Kidney tubule cell (primary cell): ENCODE measurements at places on chromosomes 13 and 19.

- no peak for DNase-seq
Measured at GRCh38 chr13:51331354-51331861, 8.1 kb upstream of the SERPINE3 start.

DNA sequence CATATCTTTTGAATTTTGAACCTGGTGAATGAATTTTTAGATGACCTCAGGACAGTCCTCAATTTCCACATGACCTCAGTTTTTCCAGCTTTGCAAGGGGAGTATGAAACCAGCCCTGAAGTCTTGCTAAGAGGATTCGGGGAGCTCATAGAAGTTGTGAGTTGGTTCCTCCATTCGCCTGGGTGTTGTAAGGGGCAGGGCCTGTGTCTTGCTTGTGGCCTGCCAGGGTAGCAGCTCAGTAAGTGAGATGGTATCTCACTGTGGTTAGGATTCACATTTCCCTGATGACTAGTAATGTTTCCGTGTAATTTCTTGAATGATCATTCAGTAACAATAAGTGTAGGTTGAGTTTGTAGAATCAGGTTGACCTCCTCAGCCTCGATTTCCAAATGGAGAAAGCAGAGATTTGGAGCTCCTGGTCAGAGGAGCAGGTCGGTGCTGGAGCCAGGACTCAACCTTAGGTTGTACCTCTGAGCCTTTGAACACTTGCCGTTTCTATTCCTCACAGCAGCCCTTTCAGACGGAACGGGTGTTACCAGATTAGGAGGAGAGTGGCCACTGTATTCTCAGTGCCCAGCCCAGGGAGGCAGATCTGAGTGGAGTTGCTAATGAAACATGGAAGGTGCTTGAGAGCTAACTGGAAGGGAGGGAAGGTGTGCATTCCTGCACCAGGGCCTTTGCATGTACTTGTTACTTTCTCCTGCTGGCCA, 14.6 kb downstream of the NACC1 start:
- DNase-seq: peak; percentile 33

- no peak for DNase-seq
Measured at GRCh38 chr13:109782066-109782822, 4.1 kb downstream of the IRS2 start.

DNA sequence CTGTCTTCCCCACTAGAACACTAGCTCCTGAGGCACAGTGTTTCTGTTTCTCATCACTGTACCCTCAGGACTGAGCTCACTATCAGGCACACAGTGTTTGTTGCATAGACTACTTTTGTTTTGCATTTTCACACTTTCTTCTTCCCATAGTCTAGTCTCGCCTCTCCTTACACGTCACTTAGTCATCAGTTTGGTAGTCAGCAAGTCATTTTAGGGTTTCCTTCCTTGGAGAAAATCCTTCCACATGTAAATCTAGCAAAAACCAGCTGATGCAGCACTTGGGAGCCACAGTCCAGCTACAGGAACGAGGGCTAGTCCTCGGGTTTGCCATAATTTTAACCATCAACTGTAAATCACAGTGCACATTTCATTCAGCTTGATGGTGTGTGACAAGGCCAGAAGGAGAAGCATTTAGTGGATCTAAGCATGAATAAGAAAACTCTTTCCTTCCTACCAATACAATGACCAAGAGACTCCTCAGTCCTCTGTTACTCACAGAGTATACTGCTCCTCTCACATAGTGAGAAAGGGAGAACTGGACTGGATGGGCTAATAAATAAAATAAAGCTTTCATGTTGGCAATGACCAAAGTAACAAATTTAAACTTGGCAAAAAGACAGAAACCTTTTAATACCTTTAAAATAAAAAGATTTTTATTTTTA, 221.0 kb downstream of the KLF12 start:
- DNase-seq: peak; percentile 67

- DNase-seq: no peak
Measured at GRCh38 chr13:27279506-27279905, 8.9 kb downstream of the RASL11A start.

DNA sequence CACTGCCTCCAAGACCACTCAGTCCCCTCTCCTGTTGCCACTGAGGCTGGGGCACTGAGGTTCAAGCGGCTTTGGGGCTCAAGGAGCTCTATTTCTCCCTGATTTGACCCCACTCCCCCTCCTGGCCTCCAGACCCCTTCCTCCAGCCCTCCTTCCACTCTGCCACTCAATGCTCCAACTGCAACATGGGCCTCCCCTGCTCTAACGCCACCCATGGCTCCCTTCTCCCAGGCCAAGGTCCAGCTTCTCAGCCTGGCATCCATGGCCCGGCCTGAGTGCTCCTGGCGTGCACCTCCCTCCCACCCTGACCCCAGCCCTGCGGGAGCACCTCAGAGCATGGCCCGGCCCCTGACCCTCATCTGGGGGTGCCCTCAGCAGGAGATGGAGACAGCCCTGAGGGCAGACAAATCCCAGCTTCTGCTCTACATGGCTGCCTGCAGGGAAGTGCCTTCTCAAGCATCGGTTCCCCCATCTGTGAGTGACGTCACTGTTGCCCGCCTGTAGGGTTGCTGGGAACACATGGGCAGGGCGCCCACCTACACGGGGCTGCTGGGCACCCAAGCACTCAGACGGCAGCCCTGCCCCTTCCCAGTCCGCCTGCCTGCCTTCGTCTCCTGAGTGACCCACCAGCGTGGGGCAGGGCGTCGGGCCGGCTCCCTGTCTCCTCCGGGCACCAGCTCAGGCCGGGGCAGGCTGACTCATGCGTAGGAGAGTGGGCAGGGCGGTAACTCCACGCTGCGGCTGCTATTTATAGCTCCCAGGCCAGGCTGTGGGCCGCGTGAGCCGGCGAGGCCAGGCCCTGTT, 1.6 kb upstream of the DIRAS1 start:
- peak; percentile 77 for DNase-seq

DNA sequence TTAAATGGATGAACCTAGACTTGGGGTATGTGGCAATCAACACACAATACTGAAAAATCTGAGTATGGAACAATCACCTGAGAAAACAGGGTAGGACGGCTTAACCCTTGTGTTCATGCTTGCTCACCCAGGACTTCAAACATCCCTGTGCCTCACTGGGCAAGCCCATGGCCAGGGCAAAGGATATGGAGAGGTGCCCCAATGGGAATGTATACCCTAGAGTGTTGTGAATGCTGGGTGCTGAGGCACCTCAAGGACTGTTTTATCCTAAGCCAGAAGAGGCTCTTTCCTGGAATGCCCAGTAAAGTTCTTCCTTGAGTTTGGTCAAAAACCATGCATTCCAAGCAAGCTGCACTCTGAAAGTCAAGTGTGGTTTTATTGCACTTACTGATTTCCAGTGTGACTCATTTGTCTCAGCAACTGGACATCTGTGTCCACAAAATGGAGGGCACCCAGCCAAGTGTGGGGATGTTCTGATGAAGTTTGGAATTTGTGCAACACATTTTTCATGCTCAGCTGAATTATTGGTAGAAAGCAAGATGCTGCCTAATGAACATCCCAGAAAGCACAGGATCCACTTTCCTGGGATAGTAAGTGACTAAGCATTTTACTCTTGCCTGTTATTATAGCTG, 531.3 kb downstream of the RFC3 start:
- peak; percentile 95 for DNase-seq

- DNase-seq: no peak
Measured at GRCh38 chr19:27776524-27776923, 1436.4 kb downstream of the UQCRFS1 start.

DNA sequence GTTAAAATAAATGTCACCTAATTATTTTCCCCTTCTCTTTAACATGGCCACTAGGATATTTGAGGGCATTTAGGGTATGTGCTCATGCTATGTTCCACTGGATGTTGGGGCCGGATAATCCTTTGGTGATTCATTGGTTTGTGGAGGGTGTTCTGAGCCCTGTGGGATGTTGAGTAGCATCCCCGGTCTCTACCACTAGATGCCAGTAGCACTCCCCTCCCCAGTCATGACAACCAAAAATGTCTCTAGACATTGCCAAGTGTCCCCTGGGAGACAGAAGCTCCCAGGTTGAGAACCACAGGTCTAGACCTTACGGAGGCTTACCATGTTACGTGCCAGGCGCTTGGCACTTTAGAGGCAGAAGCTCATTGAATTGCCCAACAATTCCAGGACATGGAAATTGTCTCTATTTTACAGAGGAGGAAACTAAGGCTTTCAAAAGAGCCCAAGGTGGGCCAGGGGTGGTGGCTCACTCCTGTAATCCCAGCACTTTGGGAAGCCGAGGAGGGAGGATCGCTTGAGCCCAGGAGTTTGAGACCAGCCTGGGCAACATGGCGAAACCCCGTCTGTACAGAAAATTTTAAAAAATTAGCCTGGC, 14.1 kb downstream of the SHANK1 start:
- DNase-seq: peak; percentile 74

DNA sequence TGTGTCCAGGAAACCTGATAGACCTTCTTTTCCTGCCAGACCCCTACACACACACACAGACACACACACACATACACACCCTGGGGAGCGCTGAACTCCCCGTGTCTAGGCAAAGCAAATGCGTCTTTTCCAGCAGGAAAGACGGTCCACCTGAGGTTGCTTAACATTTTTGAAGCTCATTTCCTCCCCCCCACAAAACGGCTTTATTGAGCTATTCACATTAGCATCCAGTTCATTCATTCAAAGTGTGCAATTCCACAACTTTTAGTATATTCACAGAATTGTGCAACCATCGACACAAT, 3.4 kb downstream of the GSX1 start:
- no peak for DNase-seq

DNA sequence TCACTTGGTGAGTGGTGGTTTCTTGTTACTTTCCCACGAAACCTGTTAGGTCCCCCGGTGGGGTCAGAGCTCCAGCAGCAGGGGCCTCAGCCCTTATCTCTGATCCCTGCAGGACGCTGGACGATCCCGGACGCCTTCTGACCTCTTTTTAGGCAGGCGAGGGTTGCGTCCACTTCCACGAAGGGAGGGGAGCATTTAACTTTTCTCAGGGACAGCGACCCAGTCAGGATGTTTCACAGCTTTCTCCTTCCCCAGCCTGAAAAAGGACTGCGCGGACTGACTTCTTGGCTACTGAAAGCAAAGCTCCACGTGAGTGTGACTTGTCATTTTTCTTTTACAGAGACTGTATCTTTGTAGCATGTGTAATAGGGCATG, 692 bp downstream of the ZNF234 start:
- DNase-seq: peak; percentile 11

- peak; percentile 33 for DNase-seq
Measured at GRCh38 chr13:37481011-37481884, 117.3 kb downstream of the POSTN start.

- DNase-seq: no peak
Measured at GRCh38 chr13:20156702-20157101, 4.2 kb downstream of the GJA3 start.

GRCh38 chr13:20209948-20210347, 17.2 kb upstream of the GJB2 start:
- DNase-seq: no peak

- no peak for DNase-seq
Measured at GRCh38 chr13:101308247-101309013, 107.9 kb downstream of the NALCN start.

DNA sequence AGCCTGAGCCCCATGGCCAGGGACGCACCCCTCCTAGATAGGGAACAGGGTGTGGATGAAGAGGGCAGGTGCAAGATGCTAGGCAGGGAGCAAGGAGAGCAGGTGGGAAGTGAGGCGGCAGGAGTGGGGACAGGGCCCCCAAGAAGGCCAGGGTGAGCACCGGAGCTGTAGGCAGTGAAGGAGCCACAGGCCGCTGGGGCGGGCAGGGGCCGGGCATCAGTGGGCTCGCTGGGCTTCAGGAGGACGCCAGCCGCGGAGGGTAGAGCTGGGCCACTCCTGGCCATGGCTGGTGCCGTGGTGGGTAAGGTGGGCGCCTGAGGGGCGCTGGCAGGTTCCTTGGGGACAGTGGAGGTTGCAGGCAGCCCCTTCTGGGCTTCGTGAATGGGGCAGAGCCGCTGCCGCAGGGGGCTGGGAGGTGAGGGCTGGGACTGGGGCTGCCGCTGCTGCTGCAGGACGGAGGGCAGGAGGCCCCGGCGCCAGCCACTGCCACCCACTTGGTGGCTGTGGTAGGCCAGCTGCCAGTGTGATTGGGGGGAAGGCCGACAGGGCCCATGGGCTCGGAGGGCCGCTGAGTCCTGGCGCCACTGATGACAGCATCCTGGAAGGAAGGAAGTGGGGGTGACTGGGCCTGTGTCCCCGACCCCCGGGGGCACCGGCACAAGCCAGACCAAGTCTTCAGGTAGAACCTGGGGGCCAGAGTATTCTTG, 2.1 kb downstream of the NKPD1 start:
- DNase-seq: no peak

DNA sequence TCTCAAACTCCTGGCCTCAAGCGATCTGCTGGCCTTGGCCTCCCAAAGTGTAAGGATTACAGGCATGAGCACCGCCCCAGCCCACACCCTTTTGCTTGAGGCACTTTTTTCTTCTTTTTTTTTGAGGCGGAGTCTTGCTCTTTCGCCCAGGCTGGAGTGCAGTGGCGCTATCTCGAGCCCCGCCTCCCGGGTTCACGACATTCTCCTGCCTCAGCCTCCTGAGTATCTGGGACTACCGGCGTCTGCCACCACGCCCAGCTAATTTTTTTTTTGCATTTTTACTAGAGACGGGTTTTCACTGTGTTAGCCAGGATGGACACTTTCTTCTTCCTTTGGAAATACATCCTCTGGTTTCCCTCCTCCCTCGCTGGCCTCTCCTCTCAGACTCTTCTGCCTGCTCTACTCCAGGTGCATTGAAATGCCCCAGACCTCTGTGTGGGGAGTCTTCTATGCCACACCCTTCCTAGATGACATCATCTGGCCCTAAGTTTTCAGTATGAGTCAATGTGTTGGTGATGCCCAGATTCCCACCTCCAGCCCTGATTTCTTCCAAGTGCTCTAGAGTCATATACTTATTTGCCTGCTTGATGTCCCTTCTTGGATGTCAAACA, 20.7 kb upstream of the TPT1 start:
- peak; percentile 82 for DNase-seq

DNA sequence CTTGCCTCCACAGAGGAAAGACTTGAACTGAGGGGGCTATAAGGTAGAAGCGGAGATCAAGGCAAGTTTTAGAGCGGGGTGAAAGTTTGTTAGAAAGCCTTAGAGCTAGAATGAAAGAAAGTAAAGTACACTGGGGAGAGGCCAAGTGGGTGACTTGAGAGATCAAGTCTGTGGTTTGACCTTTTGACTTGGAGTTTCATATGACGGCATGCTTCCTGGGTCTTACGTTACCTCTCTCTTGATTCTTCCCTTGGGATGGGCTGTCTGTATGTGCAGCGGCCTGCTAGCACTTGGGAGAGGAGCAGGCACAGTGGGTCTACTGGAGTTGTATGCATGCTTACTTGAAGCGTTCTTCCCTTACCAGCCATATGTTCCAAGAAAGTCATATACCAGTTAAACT, 1768.5 kb downstream of the PCDH9 start:
- DNase-seq: peak; percentile 12

DNA sequence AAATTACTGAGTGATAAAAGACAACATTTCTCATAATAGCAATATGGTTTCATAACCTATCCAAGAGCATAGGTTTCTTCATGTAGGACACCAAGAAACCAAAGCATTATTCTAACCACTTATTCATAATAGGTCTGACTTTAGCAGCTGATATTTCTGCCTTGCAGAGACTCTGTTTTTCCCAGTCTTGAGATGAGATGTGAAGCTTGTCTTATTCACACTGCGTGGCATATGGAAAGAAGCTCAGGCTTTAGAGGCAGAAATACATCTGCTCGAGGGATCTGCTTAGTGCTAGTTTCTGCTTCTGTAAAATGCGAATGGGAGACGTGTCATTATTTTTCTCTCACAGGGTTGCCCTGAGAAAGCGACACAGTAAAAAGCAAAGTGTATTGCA, 232.0 kb upstream of the SPRY2 start:
- DNase-seq: no peak
